Nucleus accumbens (tissue), 56 donors: ENCODE measurements at places on chromosomes 4 and X.

DNA sequence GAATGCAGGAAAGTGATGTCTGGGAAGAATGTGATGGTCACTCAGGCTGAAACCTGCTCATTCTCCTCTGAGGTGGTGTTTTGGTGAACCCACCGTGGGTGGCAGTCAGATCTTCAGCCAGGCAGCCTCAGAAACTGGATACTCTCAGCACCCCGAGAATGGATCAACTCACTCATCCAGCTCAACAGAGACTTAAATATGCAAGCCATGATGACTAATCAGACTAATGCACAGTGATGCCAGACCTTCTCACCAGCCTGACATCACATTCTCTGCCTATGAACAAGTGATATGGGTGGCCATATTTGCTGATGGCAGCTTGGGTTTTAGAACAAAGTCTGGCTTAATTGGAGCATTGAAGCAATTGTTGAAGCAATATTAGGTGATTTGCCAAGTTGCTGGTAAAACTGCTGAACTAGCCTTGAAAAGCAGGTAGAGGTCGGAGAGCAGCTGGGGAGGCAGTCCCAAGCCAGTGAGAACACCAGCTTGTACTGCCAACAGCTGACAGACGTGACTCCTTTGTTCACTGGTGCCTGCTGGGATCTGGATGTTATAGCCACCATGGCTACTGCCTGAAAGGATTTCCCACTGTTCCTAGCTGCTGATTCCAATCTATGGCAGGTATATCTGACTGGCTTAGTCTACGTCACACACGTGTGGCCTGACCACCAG is 608.1 kb downstream of the MID1IP1 start:
- no peak for DNase-seq

DNA sequence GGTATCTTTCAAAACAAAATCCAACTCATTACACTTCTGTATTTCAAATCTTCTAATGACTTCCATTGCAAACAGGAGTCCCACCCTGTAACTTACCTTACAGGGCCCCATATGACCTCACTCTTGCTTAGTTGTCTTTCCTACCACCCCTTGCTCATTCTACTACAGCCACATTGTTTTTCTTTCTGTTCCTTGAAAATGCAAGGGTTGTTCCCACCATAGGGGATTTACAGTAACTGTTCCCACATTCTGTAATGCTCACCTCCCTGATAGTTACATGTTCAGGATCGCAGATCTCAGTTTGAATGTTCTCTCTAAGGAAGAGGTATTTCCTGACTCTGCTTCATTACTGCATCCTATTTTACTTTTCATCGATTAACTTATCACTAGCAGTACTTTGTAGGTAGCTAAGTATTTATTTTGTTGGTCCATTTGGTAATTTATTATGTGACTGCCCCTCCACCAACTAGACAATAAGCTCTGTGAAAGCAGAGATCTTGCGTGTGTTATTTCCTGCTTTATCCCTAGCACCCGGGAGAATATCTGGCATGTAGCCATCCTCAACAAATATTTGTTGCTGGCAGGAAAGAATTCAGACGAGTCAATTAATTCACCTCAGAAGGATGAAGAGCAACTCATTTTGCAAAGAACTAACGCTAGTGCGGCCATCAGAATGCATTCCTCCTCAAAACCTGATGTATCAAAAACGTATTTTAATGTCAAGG is 21.4 kb downstream of the MAOB start:
- DNase-seq: no peak

GRCh38 chrX:34893741-34894140 is 48.9 kb upstream of the FAM47B start:
- DNase-seq: no peak

- DNase-seq: no peak
Observed at GRCh38 chrX:120625371-120625770, 4.5 kb downstream of the C1GALT1C1 start.

DNA sequence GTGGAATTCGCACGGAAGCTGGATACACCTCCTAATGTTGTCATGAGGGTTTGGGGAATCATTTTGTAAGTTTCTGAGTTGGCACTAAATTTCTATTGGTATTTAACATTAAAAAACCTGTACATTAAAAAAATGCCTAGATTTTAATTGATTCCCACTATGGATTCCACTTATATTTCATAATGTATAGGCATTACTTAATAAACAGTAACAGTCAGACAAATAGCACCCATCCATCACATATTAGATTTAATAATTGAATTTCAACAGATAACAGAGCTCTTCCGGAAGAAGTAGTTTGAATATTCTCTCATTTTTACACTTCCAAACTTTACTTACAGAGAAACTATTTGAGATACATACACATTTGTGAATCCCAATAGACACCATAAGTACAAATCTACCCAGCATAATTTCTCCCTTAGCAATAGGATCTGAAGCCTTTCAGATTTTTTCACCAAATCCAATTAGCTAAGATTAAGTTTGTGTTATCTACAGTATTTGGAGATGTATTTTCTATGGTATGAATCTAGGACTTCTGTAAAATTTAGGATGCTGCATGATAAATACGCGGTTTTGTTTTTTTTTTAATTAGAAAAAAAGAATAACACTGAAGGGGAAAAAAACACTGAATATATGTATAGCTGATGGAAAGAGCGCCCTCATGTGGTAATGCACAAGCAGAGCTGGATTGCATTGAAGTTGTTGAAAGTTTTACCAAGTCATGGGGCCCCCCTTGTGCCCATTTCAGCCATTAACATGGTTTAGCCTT is 12.2 kb upstream of the ODAM start:
- no peak for DNase-seq
